ENCODE measurements at places on chromosomes 4 and X. TPM values are rescaled to one million over a fixed set of nuclear protein-coding genes. Genes with fewer than 3 reads are reported as not detected.

SCD5 gene
- total RNA-seq, result 28.0 TPM

DNA sequence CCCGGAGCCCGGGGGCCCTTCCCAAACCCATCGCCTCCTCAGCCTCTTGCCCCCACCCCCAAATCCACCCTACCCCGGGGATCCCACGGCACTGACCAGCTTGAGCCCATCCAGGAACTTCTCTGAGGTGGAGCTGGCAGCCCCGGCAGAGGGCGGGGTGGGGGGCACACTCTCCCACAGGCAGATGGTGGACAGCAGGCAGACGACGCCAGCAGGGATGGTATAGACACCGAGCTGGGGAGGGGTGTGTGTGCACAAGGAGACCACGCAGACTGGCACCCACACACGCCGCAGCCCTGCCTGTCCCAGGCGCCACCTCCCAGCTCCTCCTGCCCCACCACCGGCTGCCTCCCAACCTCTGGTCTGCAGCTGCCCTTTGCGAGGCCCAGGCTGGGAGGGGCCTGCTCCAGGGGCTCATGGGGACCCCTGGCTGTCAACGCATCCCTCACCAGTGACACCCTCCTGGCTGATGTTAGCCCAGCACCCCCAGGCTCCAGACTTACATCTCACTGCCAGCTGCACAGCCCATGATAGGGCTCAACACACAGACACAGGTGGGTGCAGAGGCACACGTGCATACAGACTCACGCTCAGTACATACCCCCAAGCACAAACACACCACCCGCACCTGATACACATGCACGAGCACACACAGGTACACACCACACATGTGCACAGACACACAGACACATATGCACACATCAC, 4.2 kb downstream of the SLC49A3 start:
- H3K36me3 ChIP-seq, result no peaks in the 10 kb centered on the region
- H3K4me3 ChIP-seq, result no peak overlapping the region
- no peak overlapping the region for H3K27ac ChIP-seq
- H3K4me1 ChIP-seq, result peaks cover 8% of the 10 kb centered on the region
- peaks cover 10% of the 10 kb centered on the region for H3K27me3 ChIP-seq

- H3K27me3 ChIP-seq, result no peaks in the 10 kb centered on the region
- no peaks in the 10 kb centered on the region for H3K4me1 ChIP-seq
- no peak overlapping the region for H3K4me3 ChIP-seq
- H3K36me3 ChIP-seq, result no peaks in the 10 kb centered on the region
- DNase-seq, result no peak
These were observed 425.8 kb downstream of the ARAP2 start for GRCh38 chr4:35818520-35818919.

GRCh38 chr4:157978680-157979361, 194.0 kb downstream of the GASK1B start:
- H3K27me3 ChIP-seq, result no peaks in the 10 kb centered on the region
- no peak overlapping the region for H3K27ac ChIP-seq
- H3K36me3 ChIP-seq, result no peaks in the 10 kb centered on the region

- no peak overlapping the region for H3K27ac ChIP-seq
- no peak overlapping the region for H3K4me3 ChIP-seq
- H3K36me3 ChIP-seq, result no peaks in the 10 kb centered on the region
These were observed 332.7 kb downstream of the MID1IP1 start for GRCh38 chrX:39133971-39134370.

GRCh38 chrX:69424161-69424560, 80.0 kb upstream of the NALF2 start:
- no peak overlapping the region for H3K27ac ChIP-seq
- H3K4me3 ChIP-seq, result no peak overlapping the region
- no peak for DNase-seq
- no peaks in the 10 kb centered on the region for H3K27me3 ChIP-seq
- no peaks in the 10 kb centered on the region for H3K4me1 ChIP-seq

Measured in ascending aorta (tissue), 2 donors.